ENCODE measurements at places on chromosomes 4 and X.

DNA sequence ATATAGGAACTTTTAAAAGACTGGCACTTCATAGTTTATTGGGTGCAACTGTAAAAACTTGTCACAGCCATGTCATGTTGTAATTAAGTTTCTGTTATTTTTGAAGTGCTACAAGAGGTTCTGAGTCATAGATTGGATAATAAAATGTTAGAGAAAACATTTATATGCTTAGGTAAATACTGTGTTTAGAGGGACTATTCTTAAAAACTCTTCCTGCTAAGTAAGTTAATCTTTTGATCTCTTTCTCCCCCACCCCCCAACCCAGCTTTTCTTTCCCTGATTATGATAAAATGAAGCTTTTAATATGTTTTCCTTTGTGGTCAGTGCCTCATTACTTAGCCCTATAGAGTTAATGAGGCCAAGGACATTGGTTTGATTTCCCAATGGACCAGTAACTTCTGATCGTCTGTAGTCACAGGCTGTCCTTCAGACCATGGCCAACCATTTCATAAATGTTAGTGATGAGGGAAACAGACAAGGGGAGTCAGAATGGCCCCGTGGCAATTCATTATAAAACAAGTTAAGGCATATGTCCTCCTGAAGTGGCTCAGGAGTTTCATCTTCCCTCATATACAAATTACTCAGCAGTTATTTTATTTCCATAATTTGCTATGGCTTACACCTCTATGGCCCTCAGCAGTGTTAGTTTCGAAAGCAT is 3.9 kb upstream of the PDLIM5 start:
- no peak for DNase-seq

DNA sequence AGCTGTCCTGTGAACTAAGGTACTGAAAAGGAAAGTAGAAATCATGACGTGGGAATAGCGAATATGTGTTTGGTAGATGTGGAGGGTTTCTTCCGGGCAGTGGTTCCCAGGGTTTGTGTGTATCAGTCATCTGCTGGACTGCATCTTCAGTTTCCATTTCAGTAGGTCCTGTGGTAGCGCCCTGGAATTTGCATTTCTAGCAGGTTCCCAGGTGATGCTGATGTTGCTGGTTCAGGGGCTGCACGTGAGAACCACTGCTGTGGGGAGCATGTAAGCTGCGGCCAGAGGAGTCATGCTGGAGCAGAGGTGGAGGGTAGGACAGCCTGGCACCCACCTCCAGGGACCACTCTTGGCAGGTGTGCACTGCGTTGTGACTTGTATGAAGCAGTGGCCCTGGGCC is 47.1 kb downstream of the ARHGAP10 start:
- no peak for DNase-seq

DNA sequence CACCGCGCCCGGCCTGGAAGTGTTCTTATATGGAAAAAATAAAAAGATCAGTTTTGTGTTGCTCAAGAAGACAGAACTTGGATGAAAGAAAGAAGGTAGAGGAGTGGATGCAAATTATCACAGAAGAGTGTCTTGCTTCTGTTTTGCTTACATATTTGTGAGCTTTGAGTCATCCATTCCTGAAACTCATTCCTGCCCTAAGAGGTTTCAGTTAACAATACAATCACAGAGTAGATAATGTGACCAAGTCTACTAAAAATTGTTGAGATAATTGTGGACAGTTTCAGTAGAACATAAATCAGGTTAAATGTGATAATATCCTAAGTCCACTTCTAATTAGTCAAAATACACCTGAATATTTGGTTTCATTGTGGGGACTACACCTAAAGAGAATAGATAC is 26.4 kb upstream of the LRCH2 start:
- DNase-seq: no peak

- DNase-seq: no peak
These were observed 657.0 kb downstream of the DACH2 start for GRCh38 chrX:86805241-86805640.

DNA sequence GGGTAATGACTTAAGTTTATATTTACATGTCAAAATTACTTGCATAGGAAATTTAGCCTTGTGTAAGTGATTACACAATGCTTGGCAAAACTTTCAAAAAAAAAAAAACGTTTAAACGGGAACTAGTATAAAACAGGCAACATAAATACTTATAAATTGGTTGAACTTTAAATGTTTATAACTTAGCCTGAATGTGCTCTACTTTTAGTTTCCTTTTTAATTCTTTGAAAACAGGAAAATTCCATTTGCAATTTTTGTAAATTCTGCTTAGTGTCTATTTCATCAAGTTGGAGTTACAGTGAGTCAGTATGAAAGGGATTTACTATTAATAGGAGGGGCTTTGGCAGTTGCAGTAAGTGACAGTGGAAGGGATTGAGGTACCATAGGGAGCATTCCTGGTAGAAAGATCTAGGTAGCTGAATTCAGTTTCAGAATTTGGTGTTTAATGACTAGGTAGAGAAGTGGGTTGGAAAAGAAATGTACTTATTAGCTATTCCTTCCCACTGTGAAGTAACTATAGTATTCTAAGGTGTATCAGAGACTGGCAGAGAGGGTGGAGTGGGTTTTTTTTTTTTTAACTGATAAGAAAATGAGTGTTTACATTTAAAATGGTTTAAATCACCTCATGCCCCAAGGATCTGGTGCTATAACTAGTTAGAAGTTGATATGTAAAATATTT is 2.8 kb downstream of the STAG2 start:
- no peak for DNase-seq

- no peak for DNase-seq
These were observed 8.8 kb downstream of the GPRIN3 start for GRCh38 chr4:89298788-89299152.

GRCh38 chrX:153397256-153397960 is 3.7 kb downstream of the PNMA6E start:
- no peak for DNase-seq

DNA sequence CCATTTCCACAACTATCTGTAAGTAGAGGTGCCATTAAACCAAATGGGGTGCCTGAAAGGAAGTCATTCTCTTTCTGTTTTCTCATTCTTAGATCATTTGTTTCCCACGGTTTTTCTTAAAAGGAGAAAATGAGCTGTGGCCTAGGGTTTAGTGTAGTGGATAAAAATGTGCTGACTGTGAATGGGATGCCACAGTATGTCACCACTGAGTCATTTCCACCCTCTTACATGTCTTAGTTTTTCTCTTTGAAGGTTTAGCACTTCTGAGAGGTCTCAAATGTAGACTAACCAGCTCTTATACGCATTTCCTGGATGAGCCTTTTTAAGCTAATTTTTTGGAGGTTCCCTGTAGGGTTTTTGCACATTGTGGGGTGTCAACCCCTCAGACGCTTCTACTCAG is 244.5 kb upstream of the SPANXN1 start:
- no peak for DNase-seq

- DNase-seq: no peak
These were observed 185.4 kb downstream of the SOWAHB start for GRCh38 chr4:76712564-76712963.

DNA sequence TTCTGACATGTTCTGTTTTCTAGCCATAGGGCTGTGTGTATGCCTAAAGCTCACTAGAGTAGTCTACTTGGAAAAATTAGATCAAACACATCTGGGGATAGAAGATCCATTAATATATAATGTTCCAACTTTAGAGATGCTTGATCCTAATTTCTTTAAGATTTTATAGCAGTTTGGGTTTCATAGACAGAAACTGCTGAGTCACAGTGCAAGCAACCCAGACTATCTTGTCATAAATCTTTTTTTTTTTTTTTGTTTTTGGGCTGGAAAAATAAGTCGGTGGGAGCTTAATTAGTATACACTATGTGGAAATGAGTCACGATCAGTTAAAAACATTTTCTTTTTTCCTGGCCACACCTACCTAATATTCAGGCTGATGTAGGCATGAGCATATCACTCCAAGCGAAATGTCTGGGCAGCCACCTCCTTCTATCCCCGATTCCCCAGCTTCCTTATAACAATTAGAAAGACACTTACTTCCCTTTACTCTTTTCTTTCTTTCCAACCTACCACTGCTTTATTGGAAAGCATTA is 58.2 kb upstream of the CASK start:
- DNase-seq: no peak

DNA sequence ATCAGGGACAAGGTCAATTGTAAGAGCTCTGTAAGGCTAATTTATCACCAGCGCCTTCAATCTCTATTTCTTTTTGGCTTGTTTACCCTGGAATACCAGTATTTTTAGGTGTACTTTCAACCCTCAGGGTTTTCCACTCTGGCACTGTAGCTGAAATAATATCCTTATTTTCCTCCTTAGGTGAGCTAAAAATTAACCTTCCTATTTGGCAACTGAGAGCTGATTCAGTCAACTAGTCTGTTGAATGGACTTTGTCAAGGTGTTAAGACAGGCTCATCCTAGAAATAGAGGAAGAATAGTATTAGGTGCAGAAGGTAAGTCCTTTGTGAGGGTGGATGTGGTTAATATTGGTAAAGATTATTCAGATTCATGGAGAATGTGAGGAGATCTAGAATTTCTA is 101.3 kb upstream of the BANK1 start:
- no peak for DNase-seq

GRCh38 chr4:174318829-174319764 is 35.4 kb downstream of the CEP44 start:
- DNase-seq: no peak

DNA sequence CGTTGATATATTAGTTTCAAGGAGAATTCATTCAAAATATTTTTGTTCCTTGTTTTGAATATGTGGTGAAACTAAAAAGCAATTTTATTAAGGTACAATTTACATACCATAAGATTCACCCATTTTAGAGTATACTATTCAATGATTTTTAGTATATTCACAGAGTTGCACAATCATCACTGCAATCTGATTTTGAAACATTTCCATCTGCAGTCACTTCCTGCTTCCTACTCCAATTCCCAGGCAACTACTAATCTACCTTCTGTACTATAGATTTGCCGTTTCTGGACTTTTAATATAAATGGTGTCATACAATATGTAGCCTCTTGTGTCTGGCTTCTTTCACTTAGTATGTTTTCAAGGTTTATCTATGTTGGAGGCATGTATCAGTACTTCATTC is 71.3 kb downstream of the SLC9A7 start:
- no peak for DNase-seq

DNA sequence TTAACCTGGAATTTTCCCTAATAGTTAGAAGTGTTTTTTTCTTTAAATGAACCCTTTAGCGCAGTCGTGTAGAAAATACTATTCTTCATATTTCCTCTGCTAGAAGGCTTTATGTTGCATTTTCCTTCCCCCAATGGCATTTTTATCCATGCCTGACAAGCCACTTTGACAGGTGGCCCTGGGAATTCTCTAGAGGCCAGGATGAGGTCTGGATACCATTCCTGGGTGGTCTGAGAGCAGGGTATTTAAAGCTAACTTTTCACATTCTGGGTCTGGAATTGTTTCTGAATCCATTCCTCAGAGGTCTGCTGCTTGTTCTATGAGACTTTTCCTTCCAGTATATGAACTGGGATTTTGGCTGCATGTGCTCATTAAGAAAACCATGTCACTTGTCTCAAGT is 31.2 kb upstream of the PDGFRA start:
- no peak for DNase-seq

DNA sequence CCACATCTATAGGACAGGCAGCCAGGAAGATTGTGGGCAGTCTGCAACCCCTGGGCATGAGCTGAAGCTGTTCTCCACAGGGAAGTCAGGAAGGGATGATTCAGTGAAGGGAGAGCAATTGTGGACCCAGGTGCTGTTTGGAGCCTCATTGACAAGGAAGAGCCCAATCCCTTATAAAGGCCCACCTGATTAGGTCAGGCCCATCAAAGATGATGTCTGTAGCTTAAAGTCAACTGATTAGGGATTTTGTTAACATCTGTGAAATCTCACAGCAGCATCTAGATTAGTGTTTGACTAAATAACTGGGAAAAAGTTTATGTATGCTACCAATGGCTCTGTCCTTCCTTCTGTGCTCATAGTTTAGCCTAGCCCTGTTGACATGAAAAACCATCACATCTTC is 127.5 kb downstream of the FRAS1 start:
- DNase-seq: no peak

- DNase-seq: no peak
These were observed 14.2 kb downstream of the SMIM10L2A start for GRCh38 chrX:135435933-135436332.

GRCh38 chr4:158347556-158347955 is 137.3 kb downstream of the TMEM144 start:
- no peak for DNase-seq

GRCh38 chrX:114798907-114799306 is 215.0 kb downstream of the HTR2C start:
- no peak for DNase-seq

- no peak for DNase-seq
These were observed 7.6 kb downstream of the FAT4 start for GRCh38 chr4:125322366-125322730.

- DNase-seq: no peak
These were observed 32.2 kb upstream of the PROM1 start for GRCh38 chr4:16116019-16116418.

DNA sequence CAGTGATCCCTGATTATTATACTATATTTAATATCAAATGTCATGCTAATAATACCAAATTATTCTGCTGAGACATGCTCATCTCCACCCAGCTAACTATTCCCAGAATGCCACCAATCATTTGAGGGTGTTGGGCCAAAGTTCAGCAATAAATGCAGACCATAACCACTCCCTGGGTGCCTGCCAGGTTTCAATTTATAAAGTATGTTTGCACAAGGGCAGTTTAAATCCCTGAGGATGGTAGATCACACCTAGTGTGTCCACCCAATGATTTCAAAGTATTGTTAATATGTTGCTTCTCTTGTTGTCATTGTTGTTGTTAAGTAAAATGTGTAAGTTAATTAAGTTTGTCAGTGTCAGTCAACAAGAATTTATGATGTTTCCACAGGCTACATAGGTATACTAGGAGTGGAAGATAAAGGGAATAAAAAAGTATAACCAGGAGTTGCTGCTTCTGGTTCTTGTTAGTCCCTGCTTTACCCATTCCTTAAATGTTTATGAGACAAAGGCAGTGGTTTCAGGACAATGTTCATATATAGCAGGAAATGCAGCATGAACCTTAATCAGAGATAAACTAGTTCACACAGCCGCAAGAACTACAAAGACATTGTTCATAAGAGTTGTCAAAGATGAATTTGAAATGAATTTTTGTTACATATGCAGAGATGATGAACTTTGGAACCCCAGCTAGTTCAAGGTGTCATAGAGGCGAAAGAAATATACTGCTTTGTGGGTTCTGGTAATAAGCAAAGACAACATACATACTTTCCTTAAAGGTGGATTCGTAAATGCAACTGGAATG is 25.5 kb downstream of the HPGD start:
- no peak for DNase-seq

DNA sequence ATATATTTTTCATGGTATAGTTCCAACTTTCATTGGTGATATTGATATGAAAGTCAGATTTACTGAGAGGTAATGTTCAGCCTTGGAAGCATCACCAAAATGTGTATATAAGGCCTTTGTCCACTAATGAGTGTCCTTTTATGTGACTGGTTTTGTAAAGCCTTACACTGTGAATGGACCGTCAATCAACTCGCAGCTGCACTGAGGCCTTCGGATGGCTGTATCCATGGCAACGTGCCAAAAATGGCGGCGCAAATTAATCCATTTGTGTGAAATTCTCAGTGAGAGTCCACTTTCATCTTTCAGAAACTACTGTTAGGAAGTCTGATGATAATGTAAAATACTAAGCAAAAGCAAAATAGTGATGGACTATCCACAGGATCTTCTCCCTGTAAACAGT is 131.7 kb downstream of the SPCS3 start:
- no peak for DNase-seq

Data from stimulated activated CD8-positive, alpha-beta memory T cell treated with anti-CD3 and anti-CD28 coated beads, Interleukin-4, amount 100 ng/mL, for 1 hour (primary cell).